GM23248 (cell line): ENCODE measurements at places on chromosomes 7 and 10. TPM values are rescaled to one million over a fixed set of nuclear protein-coding genes. Genes with fewer than 3 reads are reported as not detected.

DNA sequence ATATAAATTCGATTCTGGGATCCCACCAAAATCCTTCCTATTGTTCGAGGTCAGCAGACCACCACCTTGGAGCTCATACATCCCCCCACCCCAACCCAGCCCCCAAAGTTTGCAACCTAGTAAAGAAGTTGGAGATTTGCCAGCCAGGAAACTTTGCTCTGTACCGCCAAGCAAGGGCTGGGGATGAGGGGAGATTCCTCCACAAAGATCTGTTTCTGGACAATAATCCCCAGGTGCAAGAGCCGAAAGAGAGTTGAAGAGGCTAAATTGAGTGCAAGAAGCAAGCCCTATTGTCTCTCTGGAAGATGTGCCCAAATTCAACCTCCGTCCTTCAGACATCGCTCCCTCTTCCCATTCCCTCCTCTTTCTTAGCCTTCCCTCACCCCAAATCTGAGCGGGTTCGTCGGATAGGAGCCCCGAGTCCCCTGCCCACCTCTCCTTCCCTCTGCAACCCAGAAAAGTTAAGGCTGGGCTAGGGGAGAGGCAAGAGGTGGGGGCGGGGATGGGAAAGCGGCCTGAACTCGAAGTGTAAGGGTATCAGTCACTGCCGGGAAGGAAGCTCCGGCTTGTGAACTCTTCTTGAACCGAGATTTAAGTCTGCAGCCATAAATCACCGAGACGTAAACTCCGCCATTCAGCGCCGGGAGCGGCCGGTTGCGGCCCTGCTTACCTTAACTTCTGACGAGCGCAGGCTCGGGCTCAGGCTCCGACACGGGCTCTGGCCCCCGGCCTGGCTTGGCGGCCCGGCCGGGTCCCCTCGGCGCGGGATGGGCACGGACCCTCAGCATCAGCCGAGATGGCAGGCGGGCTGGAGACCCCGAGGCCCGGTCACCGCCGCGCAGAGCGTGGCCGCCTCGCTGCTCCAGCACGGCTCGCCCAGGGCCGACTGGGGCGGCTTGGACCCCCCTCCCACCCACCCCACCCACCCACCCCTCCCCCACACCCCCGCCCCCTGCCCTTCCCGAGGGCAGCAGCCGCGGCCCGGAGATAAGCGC is 10.8 kb upstream of the HOXA2 start:
- H3K27me3 ChIP-seq, result no peaks in the 10 kb centered on the region
- H3K27ac ChIP-seq, result no peak overlapping the region
- H3K4me1 ChIP-seq, result peaks cover 7% of the 10 kb centered on the region; the same call in 1 of the 2 replicates
- H3K4me3 ChIP-seq, result no peak overlapping the region

- no peak for DNase-seq
- no peak overlapping the region for H3K27ac ChIP-seq
- H3K4me3 ChIP-seq, result no peak overlapping the region
- no peaks in the 10 kb centered on the region for H3K4me1 ChIP-seq
Observed at GRCh38 chr7:25408876-25409275, 180.6 kb upstream of the NPVF start.

The PDGFA gene
- 8.4 and 9.4 TPM in 2 replicates for total RNA-seq

DNA sequence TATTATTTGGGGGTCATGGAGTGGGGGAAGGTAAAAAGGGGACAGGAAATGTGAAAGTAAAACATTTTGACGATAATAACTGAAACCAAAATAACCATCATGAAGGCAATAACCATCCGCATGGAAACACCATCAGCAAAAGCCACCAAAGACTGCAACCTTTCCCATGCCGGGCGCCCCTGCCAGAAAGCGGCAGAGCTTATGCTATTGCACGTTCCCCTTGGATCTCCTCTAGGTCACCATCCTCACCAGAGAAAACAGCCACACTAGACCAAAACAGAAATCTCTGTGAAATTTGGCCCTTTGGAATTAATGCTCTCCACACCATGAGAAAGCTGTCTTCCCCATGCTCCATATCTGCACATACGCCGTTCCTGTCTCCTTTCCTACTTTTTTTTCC is 31.1 kb downstream of the DRGX start:
- no peak overlapping the region for H3K4me3 ChIP-seq
- no peaks in the 10 kb centered on the region for H3K36me3 ChIP-seq
- DNase-seq, result no peak
- H3K27ac ChIP-seq, result no peak overlapping the region
- no peaks in the 10 kb centered on the region for H3K4me1 ChIP-seq
- H3K27me3 ChIP-seq, result peaks cover 11% of the 10 kb centered on the region

- H3K27me3 ChIP-seq, result no peaks in the 10 kb centered on the region
- H3K27ac ChIP-seq, result peak overlapping the region; percentile 93
- peaks cover 37% of the 10 kb centered on the region for H3K4me1 ChIP-seq
- peak overlapping the region; percentile 92 for H3K4me3 ChIP-seq
Observed at GRCh38 chr7:107744345-107744750, 406 bp downstream of the CBLL1 start.

GRCh38 chr7:158123753-158124152 is 463.9 kb downstream of the PTPRN2 start:
- no peak for DNase-seq
- no peak overlapping the region for H3K27ac ChIP-seq
- H3K4me3 ChIP-seq, result no peak overlapping the region
- H3K36me3 ChIP-seq, result no peaks in the 10 kb centered on the region
- no peaks in the 10 kb centered on the region for H3K4me1 ChIP-seq

DNA sequence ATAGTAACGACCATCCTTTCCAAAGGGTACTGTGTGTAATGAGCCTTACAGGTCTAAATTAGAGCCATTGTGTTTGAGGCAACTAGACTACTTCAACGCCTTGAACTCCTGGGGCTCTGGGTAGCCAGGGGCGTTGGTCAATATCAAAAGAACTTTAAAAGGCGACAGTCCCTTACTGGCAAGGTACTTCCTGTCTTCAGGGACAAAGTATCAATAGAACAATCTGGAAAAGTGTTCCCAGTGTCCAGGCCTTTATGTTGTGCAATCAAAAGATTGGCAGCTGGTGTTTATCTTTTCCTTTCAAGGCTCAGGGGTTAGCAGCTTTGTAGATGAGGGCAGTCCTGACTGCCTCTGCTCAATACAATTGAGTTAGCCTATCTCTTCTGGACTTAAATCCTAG is 284.3 kb downstream of the PARD3 start:
- no peak overlapping the region for H3K4me3 ChIP-seq
- no peaks in the 10 kb centered on the region for H3K36me3 ChIP-seq
- peaks cover 30% of the 10 kb centered on the region for H3K4me1 ChIP-seq
- DNase-seq, result no peak
- no peaks in the 10 kb centered on the region for H3K27me3 ChIP-seq
- no peak overlapping the region for H3K27ac ChIP-seq

The LFNG gene
- 2.0 and 3.6 TPM in 2 replicates for total RNA-seq

- H3K27ac ChIP-seq, result no peak overlapping the region
- DNase-seq, result no peak
- H3K27me3 ChIP-seq, result peaks cover 5% of the 10 kb centered on the region; the same call in 1 of the 2 replicates
- H3K36me3 ChIP-seq, result no peaks in the 10 kb centered on the region
Observed at GRCh38 chr10:71527135-71527534, 130.4 kb downstream of the CDH23 start.

DNA sequence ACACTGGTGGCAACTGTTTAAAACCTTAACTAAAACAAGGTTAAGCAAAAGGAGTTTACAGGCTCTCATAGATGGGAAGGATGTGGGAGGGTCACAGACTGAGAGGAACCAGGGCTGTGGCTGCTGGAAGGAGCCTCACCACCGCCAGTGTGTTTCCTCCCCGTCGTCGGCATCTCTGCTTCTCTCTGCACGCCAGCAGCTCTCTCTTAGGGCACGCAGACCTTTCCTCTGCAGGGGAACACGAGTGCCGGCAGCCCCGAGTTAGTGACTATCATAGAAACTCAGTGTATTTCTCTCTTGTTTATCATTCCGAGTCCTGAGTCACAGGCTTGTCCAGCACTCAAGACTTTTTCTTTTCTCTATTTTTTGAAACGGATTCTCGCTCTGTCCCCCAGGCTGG is 8.1 kb upstream of the SH2D4B start:
- H3K4me3 ChIP-seq, result no peak overlapping the region
- H3K27me3 ChIP-seq, result no peaks in the 10 kb centered on the region
- no peak overlapping the region for H3K27ac ChIP-seq
- no peaks in the 10 kb centered on the region for H3K36me3 ChIP-seq
- no peaks in the 10 kb centered on the region for H3K4me1 ChIP-seq

DNA sequence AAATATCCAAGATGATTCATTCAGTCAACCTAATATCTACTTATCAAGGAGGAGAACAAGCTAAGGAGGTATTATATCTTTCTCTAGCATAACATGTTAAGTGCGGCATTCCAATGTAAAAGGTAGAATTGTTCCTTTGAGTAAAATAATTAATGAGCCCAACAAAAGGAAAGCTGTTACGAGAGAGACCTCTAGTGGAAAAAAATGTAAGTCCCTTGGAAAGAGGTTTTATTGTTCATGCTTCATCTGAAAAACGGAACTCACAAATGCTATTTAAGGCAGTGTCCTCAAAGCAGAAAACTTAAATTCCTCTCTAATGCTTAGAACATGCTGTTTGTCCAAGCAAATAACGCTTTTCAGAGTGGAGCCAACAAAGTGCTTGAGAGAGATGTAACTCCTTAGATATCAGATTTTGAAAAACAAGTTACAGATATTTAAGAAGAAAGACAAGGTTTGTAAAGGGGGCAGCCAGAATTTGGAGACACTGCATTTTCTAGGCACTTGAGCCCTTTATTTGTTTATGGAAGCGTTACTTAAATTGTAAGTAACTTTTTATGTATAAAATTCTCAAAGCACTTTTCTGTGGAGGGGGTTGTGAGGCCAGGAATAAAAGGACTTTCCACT is 119.9 kb downstream of the TFEC start:
- no peaks in the 10 kb centered on the region for H3K36me3 ChIP-seq
- peak; percentile 41 for DNase-seq
- peaks cover 5% of the 10 kb centered on the region; the same call in 1 of the 2 replicates for H3K4me1 ChIP-seq
- H3K27ac ChIP-seq, result no peak overlapping the region
- H3K27me3 ChIP-seq, result no peaks in the 10 kb centered on the region

- H3K36me3 ChIP-seq, result no peaks in the 10 kb centered on the region
- H3K27ac ChIP-seq, result no peak overlapping the region
- no peaks in the 10 kb centered on the region for H3K27me3 ChIP-seq
- H3K4me3 ChIP-seq, result no peak overlapping the region
- DNase-seq, result peak; percentile 23
Observed at GRCh38 chr10:118729641-118730258, 25.0 kb downstream of the CACUL1 start.

The CDC14C gene
- 0.11 TPM in 1 of 2 replicates, not detected in the other for total RNA-seq

GRCh38 chr7:141668853-141669252 is 33.1 kb downstream of the DENND11 start:
- H3K4me3 ChIP-seq, result no peak overlapping the region
- no peaks in the 10 kb centered on the region for H3K4me1 ChIP-seq
- H3K27ac ChIP-seq, result no peak overlapping the region
- no peaks in the 10 kb centered on the region for H3K36me3 ChIP-seq
- no peaks in the 10 kb centered on the region for H3K27me3 ChIP-seq

GRCh38 chr7:65238785-65239184 is 134.9 kb upstream of the ZNF92 start:
- no peaks in the 10 kb centered on the region for H3K36me3 ChIP-seq
- H3K4me3 ChIP-seq, result no peak overlapping the region
- no peak for DNase-seq
- H3K27ac ChIP-seq, result no peak overlapping the region
- no peaks in the 10 kb centered on the region for H3K4me1 ChIP-seq

DNA sequence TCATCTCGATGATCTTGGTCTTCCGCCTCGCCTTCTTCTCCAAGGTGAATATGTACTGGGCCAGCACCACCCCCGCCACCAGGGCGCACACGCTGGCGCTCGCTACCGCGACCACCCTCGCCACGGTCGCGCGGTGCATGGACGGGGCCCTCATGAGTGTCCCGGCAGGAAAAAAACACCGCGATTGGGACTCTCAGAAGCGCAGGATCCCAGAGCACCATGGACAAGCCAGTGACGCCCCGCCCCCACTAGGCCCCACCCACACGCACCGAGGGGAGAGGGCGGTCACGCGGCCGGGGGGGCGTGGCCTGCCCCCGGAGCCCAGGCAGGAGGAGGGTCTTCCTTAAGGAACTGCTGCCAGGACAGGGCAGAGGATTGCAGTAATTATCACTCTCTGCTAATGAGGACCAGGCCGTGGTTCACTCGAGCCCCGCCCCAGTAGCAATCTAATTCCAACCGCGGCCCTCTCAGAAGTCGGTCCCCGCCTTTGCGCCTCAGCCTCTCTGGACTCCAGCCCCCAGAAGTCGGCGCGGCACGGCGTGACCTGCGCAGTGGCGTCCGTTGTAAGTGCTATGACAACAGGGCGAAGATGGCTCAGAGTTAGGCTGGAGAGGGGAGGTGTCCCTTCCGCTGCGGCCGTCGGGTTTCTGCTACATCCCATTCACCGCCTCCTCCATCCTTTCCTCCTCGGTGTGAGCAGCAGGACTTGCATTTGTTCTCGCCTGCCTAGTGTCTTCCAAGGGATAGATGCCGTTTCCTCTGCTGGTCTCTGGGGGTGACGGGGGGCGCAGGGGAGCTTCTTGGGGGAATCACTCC is at the start of gene BBS9:
Gene BBS9 (plus strand): TSS at position 575 of the 816 bp plus-strand sequence. CDS start 16,689 bp downstream, outside the sequence.
- H3K4me1 ChIP-seq, result peaks cover 7% of the 10 kb centered on the region
- H3K36me3 ChIP-seq, result no peaks in the 10 kb centered on the region
- peak within 1 kb of the TSS; percentile 95 for H3K4me3 ChIP-seq
- peak; percentile 98 for DNase-seq
- H3K27ac ChIP-seq, result peak within 1 kb of the TSS; percentile 65

GRCh38 chr10:24847112-24848070 is 105.0 kb downstream of the PRTFDC1 start:
- no peak overlapping the region for H3K4me3 ChIP-seq
- no peaks in the 10 kb centered on the region for H3K27me3 ChIP-seq
- H3K27ac ChIP-seq, result no peak overlapping the region
- H3K36me3 ChIP-seq, result no peaks in the 10 kb centered on the region

- H3K4me3 ChIP-seq, result peak overlapping the region; percentile 99
- peak overlapping the region; percentile 92 for H3K27ac ChIP-seq
- peaks cover 22% of the 10 kb centered on the region for H3K36me3 ChIP-seq
- H3K27me3 ChIP-seq, result no peaks in the 10 kb centered on the region
- H3K4me1 ChIP-seq, result peaks cover 18% of the 10 kb centered on the region
Observed at GRCh38 chr10:70169649-70170364, 507 bp downstream of the SAR1A start.

DNA sequence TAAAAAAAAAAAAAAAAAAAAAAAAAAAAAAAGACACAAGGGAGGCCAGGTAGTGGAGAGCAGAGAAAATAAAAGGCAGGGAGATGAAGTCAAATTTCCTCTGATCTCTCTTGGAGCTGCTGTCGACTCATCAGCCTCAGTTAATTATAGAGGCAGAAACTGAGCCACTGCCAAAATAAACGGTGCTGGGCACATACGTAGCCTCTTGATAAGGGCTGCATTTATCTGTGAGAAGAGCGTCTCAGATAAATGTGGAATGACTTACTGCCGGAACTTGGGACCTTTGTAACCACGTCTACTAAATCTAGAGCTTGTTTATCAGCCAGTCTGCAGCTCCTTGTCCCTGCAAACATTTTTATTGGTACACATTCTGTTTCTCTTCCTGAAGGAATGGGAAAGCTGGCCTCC is 162.3 kb downstream of the BAMBI start:
- no peak overlapping the region for H3K4me3 ChIP-seq
- no peaks in the 10 kb centered on the region for H3K36me3 ChIP-seq
- no peak overlapping the region for H3K27ac ChIP-seq

The MBL2 gene
- total RNA-seq, result not detected in 2 replicates

- H3K36me3 ChIP-seq, result no peaks in the 10 kb centered on the region
- H3K27me3 ChIP-seq, result no peaks in the 10 kb centered on the region
- peak; percentile 7 for DNase-seq
- H3K4me3 ChIP-seq, result no peak overlapping the region
- no peak overlapping the region for H3K27ac ChIP-seq
Observed at GRCh38 chr7:42834676-42835075, 77.2 kb downstream of the C7orf25 start.

The LRRN3 gene
- 0.25 and 0.43 TPM in 2 replicates for total RNA-seq

GRCh38 chr7:105364684-105365083 is 24.0 kb downstream of the SRPK2 start:
- peaks cover 13% of the 10 kb centered on the region for H3K4me1 ChIP-seq
- DNase-seq, result peak; percentile 30
- H3K27ac ChIP-seq, result no peak overlapping the region
- H3K4me3 ChIP-seq, result no peak overlapping the region
- no peaks in the 10 kb centered on the region for H3K27me3 ChIP-seq
